ENCODE measurements at places on chromosomes 3 and 15.

GRCh38 chr3:63693351-63693750, 40.9 kb downstream of the SNTN start:
- no peak for DNase-seq

DNA sequence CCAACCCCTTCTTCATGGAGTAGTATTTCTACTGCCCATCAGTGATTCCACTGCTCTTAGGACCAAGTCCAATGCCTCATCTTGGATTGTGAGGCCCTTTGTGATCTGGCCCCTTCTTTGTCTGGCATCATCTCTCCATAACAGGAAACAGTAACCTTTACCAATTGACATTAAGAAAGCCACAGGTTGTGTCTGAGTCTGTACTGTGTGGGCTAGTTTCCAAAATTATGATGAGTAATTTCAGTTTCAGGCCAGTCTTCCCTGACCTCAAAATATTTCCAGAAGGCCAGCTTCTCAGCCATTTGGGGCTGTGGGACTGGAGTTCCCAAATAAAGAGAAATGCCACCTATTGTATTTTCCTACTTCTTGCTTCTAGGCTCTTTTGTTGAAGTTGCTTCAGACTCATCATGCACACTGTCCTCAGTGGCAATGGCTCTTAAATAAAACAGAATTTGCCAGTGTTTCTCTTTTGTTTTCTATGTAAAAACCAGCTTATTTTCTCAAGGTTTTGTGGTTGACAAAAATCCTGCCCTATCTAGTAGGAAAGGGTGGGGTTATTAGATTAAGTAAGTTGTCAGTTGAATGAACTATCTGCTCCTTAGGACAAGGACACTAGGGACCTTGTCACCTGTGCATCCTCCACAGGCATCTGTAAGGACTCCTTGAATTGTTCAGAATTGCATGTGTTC, 47.0 kb upstream of the ACKR4 start:
- DNase-seq = peak; percentile 39

- no peak for DNase-seq
Measured at GRCh38 chr3:135491491-135492205, 473.9 kb upstream of the PPP2R3A start.

DNA sequence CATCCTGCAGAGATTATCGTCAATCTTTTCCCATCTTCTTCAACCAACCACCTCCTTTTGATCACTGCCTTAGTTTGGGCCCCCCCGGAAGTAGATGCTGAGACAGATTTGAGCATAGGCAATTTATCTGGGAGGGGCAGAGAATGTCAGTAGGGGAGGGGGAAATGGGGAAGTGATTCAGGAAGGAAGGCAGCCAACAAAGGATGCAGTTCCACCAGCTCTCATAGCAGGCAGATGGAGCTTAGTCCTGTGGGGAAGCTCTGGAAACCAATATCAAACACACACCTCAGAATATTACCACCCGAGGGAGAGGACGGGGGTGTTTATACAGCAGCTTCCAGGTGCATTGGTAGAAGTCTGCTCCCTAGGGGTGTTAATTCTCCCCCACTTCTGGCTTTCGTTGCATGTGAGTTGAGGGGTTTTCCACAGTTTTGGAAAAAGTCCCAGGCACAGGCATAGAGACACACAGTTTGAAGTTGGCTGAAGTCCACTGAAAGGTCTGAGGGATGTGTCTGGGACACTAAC, 91.5 kb upstream of the TNFAIP8L3 start:
- no peak for DNase-seq

DNA sequence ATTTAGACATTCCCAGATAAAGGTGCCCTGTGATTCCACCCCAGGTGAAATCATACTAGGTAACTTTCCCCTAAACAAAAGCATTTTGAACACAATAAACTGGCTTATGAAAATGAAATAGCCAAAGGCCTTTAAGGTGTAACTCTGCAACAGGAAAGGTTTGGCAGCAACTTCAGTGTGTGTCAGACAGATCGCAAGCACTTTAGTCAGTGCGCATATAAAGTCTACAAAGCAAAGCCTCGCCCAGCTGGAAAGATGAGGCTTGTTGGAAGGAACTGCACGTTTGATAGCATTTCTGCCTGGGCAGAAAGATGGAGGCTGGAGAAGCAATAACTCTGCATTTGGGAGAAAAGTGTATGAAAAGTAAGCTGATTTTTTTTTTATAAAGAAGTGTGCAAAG, 57.9 kb downstream of the PRICKLE2 start:
- no peak for DNase-seq

DNA sequence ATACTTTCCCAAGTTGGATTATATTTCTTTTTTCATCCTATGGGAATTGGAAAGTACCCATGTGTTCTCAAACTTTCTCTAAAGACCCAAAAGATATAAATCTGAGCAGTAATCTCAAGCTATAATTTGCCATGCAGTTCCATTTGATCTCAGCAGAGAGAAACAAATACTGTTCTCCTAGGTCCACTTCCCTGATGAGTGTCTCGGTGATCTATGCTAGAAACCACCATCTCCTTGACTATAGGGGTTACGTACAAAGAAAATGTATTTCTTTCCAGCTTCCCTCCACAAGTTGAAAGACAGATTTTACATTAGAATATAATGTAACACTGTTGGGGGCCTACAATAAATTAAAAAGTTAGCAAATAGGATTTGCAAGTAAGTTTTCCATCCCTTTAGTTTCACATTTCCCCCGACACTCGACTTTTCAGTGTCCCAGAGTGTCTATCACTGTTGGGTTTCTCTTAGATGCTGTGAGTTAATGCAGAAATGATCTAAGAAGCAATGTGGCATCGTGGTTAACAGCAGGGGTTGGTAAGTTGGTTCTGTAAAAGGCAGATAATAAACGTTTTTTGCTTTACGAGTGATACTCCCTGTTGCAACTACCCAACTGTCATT, 465.1 kb upstream of the CFAP20DC start:
- DNase-seq = no peak

- no peak for DNase-seq
Measured at GRCh38 chr3:107013641-107014040, 363.6 kb upstream of the CCDC54 start.

GRCh38 chr15:85555875-85556617, 175.6 kb downstream of the AKAP13 start:
- no peak for DNase-seq

DNA sequence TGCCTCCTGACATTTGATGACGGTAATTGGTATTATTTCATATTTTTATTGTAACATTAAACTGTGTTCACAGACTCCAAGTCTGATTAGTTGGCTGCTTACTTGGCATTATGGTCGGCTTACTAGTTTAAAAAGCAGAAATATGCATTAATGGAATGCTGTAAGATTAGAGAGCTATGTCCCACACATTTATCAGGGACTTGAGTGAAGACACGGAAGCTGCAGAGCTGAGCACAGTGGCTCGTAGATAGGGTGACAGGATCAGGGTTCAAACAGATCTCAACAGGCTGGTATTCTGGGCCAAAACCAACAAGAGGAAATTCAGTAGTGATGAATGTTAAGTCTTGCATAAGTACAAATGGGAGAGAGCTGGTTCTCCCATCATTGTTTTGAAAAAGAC, 113.8 kb downstream of the ADAMTSL3 start:
- DNase-seq = no peak

GRCh38 chr3:15633159-15633558, 31.6 kb downstream of the BTD start:
- no peak for DNase-seq
